ENCODE measurements at places on chromosomes 3 and 15. TPM values are rescaled to one million over a fixed set of nuclear protein-coding genes. Genes with fewer than 3 reads are reported as not detected.

DNA sequence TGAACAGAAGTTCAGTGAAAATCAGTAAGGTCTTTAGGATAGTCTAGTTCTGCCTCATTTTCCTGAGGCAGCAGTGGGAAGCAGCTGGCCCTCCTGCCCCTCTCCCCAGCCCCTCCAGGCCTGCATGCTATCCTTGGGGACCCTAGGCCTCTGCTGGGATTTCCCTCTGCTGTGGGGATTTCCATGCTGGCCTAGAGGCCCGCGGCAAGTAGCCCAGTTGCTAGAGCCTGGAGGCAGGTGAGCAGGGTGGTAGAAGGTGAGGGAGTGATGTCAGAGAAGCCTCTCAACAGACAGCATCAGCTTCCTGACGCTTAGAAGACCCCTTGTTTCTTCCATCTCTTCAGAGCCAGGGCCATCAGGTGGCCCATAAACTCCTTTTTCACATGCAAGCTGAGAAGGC lies 305.8 kb upstream of the THBS1 start:
- no peak for DNase-seq

- no peak for DNase-seq
These were observed 77.4 kb upstream of the SLCO3A1 start for GRCh38 chr15:91776104-91776503.

- DNase-seq = no peak
These were observed 147.0 kb upstream of the VEPH1 start for GRCh38 chr3:157650172-157650571.

Gene IL20RB
- total RNA-seq = 61.5 TPM

Gene CP
- 2.6 TPM for total RNA-seq

Gene RTP3
- total RNA-seq = 0.41 TPM

All from H4 (cell line).